ENCODE measurements at places on chromosomes 4 and X. TPM values are rescaled to one million over a fixed set of nuclear protein-coding genes. Genes with fewer than 3 reads are reported as not detected.

Gene POU3F4
- not detected for total RNA-seq

Gene G6PD
- 1,603 TPM for total RNA-seq

Gene GABRA4
- total RNA-seq = not detected

Gene LGI2
- 0.09 TPM for total RNA-seq

Gene F8A2
- not detected for total RNA-seq

Gene NLGN3
- total RNA-seq = 1.0 TPM

Gene NRK
- total RNA-seq = not detected

Gene MAML3
- 17.6 TPM for total RNA-seq

Gene DMRTC1B
- not detected for total RNA-seq

Gene USP17L22
- total RNA-seq = not detected
